ENCODE measurements at places on chromosomes 2 and 18.

DNA sequence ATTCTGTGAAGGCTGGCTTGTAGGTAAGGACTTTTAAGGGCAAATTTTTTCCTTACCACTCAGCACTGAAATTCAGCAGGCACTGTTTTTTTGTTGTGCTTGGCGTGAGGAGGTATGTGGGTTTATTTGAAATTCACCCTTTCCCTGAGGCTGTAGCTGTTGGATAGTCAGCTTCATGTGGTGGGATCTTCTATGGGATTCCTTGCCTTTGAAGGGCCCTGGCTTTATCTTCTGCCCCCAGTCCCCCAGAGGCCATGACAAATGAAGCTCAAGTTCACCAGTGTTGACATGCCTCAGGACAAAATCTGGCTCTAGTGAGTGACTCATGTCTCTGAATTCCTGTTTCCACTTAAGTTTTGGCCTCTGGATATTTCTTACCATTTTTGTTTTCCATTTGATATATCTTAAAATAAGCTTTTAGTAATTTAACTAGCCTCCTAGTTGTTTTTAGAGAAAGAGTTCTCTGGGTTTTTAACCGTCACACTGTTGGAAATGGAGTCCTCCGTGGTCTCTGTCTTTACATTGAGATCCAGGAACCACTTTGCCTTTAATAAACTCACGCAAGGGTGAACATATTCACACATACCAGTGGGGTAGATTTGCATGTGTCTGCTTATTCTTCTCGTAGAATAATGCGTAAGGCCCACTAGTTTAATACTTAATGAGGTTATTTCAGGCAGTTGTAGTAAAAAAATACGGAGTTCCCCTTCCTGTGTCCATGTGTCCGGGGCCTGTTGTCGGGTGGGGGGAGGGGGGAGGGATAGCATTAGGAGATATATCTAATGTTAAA is 211.1 kb upstream of the FAM98A start:
- DNase-seq, result no peak

GRCh38 chr18:35264409-35264808 is 23.6 kb downstream of the ZNF397 start:
- no peak for DNase-seq

DNA sequence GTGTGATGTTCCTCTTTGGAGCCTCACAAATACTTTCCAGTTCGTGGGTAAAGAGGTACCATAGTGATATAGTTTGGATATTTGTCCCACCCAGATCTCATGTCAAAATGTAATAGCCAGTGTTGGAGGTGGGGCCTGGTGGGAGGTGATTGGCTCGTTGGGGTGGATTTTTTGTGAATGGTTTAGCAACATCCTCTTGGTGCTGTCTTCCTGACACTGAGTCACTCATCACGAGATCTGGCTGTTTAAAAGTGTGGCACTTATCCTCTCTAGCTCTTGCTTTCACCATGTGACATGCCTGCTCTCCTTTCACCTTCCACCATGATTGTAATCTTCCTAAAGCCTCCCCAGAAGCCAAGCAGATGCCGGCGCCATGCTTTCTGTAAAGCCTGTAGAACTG is 3.0 kb upstream of the CCDC93 start:
- DNase-seq, result no peak

- no peak for DNase-seq
Measured at GRCh38 chr2:66472225-66472843, 37.4 kb downstream of the MEIS1 start.

GRCh38 chr18:76318607-76319006 is 176.4 kb downstream of the ZNF516 start:
- no peak for DNase-seq

DNA sequence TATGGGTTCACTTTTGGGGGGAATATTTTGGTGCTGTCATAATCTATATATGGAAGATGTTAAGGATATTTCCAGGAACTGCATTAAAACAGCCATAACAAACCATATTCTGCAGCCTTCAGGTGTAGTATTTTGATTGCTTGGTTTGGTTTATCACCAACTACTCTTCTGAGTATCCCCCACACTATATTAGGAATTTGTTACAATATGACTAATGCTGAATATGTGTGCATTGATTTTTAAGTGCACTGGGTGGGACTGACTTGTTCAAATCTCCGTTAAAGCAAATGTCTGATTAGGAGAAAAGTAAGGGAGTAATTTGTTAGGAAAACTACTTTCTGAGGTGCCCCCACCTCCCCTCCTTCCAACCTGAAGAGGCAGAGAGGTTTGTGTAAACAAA is 47.7 kb downstream of the SPTBN1 start:
- DNase-seq, result no peak

GRCh38 chr2:121736140-121736461 is 574 bp downstream of the NIFK start:
- no peak for DNase-seq

DNA sequence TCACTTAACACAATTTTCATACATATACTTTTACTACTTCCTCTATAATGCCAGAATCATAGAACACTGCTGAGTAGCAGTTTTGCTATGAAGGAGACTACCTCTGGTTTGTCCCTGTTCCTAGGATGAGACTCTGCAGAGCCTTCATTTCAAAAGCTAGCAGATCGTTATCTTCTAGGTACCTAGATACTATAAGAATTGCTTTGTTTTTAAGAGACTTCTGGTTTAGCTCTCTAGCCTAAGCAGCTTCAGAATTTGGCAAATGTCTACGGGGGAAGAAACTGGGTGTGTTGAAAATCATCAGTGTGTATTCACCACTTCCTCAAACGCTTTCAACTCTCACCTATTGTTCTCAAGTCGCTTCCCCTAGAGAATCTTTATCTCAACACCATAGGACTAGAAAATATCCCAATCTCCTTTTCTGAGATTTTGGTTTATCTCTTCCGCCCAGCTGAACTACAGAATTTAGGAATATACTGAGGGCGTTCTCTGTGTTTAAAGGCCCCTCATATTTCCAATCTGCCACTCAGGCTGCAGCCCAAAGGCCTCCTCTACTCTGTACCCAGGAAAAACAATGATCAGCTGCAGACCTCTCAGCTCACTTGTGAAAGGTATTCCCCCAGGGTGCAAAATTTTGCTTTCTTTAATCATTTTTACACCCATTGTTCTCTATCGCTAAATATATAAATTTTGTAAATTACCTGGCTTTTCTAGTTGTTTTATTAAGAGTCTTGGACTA is 28.7 kb downstream of the SMAD2 start:
- no peak for DNase-seq

DNA sequence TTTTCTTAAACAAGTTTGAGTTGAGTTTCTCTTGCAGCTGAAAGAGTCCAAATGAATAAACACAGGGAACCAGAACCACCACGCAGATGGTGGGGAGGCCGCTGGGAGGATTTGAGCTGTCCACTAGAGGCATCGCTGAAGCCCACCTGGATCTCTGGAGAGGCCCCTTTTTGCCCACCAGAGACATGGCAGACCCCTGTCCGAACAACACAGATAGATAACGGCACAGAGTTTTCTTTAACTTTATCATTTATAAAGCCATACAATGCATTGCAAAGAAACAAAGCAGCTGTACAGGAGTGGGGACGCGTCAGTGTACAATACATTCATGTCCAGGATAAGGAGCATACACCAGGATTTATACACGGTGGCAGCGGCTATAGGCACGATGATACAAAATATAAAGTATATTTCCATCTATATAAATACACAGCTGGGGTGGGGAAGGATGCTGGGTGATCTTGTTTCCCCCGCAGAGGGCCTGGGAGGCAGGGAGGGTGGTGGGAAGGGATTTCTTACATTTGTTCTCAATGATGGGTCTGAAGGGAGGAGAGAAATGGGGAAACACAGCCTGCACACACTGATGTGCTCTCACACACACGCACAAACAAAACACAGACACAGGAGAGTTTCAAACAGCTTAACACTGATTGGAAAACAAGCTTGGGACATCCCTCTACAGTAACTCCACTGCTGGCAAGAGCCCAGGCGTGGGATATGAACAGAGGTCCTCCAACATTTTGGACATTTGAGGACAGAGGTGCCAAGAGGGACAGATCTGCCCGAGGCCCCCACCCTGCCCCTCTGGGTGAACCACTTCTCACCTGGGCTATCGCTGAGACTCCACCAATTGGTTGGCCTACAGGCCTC is 203.0 kb downstream of the TNS1 start:
- no peak for DNase-seq

All from non-pigmented ciliary epithelial cell (primary cell).